ENCODE measurements at places on chromosomes 1 and 21.
A peak's percentile ranks its signal among the peaks of the same experiment; 100 is the strongest.

DNA sequence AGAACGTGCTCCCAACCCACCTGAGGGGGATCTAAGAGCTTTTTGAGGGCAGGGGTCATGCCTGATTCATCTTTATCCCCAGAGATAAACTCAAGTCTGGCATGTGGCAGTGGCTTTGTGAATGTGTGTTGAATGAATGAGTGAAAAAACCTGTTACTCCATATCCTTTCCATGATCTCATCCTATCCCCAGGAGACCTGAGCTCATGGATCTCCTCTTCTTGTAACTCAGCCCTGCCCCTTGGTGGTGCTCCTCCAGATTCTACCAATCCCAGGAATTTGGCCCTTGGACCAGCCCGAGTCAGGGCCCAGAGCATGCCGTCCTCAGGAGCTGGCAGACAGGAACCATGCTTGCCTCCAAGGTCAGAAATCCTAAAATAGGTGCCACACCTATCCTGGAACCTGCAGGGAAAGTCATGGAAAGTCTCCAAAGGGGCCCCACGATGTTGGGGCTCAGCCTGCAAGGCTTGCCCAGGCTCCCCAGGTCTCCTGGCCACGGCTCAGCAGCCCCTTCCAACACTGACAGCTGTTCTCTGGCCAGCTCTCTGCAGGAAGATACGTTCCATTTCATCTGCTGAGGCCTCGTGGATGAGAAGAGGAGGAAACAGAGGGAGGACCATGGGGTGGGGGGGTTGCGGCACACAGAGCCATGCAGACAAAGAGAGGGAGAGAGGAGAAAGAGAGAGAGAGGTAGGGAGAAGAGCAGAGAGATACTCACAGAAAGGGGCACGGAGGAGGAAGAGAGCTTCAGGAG, 214.6 kb downstream of the TRABD2B start:
- DNase-seq, result no peak

- DNase-seq, result no peak
Observed at GRCh38 chr21:43926196-43926595, 61.2 kb downstream of the AGPAT3 start.

GRCh38 chr1:233707153-233707879, 93.4 kb downstream of the KCNK1 start:
- DNase-seq, result no peak

GRCh38 chr1:10161541-10162290, 48.7 kb upstream of the KIF1B start:
- DNase-seq, result no peak

DNA sequence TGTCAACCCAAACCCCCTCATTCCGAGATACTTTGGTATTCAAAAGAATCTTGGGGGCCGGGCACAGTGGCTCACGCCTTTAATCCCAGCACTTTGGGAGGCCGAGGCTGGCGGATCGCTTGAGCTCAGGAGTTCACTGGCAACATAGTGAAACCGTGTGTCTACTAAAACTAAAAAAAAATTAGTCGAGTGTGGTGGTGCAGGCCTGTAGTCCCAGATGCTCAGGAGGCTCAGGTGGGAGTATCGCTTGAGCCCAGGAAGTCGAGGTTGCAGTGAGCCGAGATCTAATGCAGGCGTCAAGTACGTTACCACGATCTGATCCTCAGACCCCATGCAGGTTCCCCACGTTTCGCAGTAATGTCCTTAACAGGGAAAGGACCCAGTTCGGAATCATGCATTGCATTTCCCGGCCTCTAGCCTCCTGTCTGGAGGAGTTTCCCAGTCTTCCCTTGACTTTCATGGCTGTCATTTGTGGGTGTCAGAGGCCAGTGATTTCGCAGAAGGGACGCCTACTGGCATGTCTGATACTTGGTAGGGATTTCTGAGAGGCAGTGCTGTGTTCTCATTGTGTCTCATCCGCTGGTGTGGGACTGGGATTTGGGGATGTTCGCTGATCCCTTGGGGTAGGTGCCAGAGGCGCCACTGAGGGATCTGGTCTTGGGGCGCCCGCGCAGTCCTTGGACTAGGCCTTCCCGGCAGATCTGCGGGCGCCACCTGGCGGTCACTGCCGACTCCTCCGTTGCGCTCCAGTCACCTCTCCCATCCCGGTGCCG, 39.3 kb upstream of the HMGN1 start:
- peak; percentile 86 for DNase-seq

- DNase-seq, result no peak
Observed at GRCh38 chr1:218847089-218847768, 326.4 kb upstream of the LYPLAL1 start.

DNA sequence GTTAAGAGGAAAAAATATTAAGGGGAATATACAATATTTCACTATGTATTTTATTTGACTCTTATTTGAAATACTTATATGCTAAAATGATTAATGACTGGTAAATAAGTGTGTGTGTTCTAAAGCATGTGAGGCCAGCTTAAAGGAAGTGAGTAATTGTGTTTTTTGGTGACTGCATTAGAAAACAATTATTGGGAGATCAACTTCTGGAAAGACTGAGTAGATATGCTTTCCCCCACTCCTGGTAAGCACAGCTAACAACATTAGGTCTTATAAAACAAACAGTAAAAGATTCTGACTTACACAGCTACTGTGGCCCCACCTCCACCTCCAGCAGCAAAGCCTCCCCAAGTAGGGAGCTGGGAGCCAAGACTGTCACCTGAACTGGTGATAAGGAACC, 403.0 kb downstream of the SRGAP2C start:
- DNase-seq, result no peak

GRCh38 chr1:39995973-39996393, 41.0 kb downstream of the MFSD2A start:
- DNase-seq, result no peak

GRCh38 chr1:82179131-82179530, 378.4 kb downstream of the ADGRL2 start:
- DNase-seq, result no peak

- DNase-seq, result no peak
Observed at GRCh38 chr1:94037392-94038229, 83.3 kb downstream of the ABCA4 start.

DNA sequence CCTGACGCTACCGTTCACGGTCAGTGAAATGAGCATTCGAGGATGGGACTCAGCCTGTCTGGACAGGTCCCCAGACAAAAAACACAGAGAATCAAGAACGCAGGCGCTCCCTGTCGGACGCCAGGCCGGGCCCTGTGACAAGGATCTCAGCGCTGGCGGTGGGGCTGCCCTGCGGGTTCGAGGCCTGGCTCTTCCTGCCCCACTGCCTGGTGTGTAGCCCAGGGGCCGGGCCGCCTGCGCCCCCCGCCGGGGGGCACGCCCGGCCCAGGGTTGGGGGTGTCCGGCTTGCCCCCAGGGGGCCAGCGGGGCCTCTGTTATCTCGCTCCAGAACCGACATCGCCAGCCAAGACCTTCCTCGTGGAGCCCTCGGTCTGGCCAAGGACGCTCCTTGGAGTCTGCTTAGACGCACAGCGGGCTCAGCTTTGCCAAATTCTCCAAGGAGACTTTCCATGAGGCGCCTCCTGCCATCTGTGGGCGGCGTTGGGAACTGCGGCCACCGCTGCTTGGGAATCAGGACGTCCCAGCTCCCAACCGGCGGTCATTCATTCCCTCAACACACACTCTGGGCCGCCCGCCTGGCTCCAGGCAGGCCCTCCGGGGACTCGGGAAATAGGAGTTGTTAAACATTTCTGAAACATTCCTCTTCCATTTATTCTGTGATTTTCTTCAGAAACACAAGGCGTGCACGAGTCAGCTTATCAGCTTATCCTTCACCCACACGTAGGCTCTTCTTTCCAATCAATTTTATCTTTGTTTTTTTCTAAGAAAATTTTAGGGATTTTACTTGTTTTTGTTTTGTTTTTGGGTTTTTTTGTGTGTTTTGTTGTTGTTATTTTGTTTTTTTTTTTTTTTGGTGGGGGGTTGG, 11.3 kb upstream of the RIPK4 start:
- no peak for DNase-seq

DNA sequence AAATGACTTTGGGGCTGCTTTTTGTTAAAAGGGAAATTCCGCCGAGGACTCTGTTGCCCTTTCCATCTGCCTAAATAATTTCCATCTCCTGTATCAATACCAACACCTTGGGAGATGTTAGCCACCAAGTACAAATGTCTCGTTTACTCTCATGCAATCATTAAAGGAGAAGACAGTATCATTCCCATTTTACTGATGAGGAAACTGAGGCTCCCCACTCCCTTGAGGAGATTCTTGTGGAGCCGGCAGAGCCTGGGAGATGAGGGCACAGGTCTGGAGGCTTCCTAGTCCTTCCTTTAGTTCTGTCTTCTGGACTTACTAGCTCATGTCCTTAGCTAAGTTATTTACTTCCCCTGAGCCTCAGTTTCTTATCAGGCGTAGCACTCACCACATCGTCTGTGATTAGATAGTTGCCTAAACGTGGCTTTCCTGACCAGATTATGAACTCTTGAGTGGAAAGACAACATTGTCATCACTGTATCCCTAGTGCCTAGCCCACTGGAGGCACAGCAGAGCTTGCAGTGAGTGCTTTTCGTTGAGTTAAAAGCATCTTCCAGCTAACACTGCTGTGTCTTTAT, 81.6 kb downstream of the ADSS2 start:
- DNase-seq, result no peak

DNA sequence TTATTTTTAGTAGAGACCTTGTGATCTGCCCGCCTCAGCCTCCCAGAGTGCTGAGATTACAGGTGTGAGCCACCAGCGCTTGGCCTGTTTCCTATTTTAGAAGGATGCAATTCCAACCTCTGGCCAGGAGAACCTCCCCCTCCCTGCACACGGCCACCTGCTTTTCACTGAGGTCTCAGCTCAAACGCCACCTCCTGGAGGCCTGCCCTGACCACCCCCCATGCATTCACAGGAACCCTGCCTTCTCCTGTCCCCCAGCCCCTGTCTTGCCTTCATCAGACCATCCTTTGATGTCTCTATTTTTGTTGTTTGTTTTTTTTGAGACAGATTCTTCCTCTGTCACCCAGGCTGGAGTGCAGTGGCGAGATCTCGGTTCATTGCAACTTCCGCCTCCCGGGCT, 2.3 kb downstream of the SRM start:
- no peak for DNase-seq

DNA sequence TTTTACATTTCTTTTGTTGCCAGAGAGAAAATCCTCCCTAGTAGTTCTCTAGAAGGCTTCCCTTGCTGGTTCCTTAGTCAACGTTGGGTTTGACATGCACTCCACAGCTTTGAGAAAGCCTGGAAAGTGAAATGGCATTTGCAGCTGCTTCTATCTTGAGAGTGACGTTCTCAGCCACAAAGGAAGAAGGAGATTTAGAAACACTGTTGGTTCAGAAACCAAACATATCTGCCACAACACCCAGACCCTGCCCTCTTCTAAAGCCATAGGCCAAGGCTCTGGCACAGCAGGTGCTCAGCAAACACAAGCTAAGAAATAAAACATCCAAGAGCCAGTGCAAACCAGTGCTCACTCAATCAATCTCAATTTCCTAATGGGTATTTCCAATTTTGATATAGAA, 121.4 kb downstream of the CCDC185 start:
- no peak for DNase-seq

DNA sequence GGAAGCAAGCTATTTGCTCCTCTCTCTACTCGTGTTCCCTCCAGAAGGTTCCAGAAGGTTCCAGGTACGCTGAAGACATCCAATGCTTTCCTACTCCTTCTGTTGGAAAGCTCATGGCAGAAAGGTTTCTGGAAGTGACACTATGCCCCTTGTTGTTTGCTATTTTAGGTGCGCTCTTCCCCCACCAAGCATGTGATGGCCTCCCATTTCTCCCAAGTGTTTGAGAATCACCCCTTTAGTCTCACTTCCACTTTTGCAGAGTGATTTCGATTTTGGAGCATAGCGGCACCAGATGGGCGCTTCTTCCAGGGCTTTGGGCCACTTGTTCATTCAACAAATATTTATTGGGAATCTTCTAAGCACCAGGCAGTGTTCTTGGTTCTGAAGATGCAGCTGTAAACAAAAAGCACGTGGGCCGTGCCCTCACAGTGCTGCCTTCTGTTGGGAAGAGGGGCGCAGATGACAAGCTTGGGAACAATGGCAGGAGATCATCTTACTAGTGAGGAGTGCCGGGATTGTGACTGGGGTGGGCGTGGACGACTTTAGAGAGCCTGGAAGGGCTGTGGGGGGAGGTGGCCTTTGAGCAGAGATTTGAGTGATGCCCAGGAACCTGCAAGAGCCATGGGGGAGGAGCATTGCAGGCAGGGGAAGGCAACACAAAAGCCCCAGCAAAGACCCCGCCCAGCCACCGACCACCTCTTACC, 43.0 kb upstream of the TARDBP start:
- no peak for DNase-seq

- peak; percentile 67 for DNase-seq
Observed at GRCh38 chr1:23368562-23369334, 888 bp downstream of the ZNF436 start.

GRCh38 chr1:232844791-232845190, 39.6 kb downstream of the MAP10 start:
- DNase-seq, result no peak

- DNase-seq, result no peak
Observed at GRCh38 chr1:110591956-110592355, 14.2 kb downstream of the KCNA2 start.

DNA sequence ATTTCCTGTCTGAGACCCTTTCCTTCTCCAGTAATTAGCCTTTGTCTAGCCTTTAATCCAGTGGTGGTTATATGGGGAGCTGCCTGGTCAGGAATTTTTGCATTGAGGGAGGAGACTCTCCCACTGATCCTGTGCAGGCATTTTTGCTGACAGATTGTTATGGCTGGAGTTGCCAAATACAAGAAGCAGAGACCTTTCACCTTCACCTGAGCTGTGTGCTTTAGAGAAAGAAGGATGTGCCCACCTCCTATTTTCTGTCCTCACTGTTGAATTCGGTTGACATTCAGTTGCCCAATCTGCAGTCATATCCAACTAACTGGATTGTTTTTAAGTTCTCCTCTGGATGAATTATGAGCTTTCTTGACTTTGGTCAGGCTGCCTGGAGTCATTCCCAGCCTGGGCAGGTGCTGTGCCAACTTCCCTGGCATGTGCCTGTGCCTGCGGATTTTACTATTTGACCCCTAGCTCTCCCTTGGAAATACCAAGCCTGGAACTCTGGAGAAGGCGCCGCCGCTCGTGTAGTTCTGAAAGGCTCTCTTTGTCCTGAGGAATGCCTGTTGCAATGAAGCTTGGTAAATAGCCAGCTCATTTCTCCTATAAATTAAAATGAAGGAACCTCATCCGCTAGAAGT, 143.9 kb downstream of the NOS1AP start:
- no peak for DNase-seq

DNA sequence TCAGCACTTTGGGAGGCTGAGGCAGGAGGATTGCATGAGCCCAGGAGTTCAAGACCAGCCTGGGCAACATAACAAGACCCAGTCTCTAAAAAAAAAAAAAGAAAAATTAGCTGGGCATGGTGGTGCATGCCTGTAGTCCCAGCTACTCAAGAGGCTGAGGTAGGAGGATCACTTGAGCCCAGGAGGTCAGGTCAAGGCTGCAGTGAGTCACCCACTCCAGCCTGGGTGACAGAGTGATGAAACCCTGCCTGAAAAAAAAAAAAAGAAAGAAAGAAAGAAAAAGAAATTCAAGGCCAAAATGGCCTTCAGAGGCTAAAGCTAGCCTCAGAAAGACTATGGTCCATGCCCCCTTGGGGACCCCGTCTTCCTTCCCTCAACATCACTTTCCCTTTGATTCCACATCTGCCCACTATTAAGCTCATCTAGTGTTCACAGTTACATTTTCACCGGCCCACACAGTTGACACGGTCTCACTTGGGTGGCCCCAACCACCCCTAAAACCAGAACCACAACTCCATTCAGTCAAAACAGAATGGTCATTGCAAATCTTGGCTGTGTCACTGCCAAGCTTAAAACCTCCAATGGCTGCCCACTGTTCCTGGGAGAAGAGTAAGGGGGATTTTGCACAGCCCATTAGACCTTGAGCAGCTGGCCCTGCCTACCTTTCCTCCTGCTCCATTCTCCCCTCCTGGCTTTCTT, 2.1 kb upstream of the CAPN8 start:
- DNase-seq, result no peak
